Right renal pelvis (tissue), 4 donors: ENCODE measurements at places on chromosomes 12 and 14. TPM values are rescaled to one million over a fixed set of nuclear protein-coding genes. Genes with fewer than 3 reads are reported as not detected.
A peak's percentile ranks its signal among the peaks of the same experiment; 100 is the strongest.

Gene OR8S1
- not detected for polyA plus RNA-seq

Gene GPRC5A
- polyA plus RNA-seq: 10.5 TPM

- no peak for DNase-seq
These were observed at the start of gene KCNH5 for GRCh38 chr14:63045234-63045611. Gene KCNH5, minus strand, starts transcription at chr14:63045458. Its CDS starts 272 bp downstream, at chr14:63045186.

DNA sequence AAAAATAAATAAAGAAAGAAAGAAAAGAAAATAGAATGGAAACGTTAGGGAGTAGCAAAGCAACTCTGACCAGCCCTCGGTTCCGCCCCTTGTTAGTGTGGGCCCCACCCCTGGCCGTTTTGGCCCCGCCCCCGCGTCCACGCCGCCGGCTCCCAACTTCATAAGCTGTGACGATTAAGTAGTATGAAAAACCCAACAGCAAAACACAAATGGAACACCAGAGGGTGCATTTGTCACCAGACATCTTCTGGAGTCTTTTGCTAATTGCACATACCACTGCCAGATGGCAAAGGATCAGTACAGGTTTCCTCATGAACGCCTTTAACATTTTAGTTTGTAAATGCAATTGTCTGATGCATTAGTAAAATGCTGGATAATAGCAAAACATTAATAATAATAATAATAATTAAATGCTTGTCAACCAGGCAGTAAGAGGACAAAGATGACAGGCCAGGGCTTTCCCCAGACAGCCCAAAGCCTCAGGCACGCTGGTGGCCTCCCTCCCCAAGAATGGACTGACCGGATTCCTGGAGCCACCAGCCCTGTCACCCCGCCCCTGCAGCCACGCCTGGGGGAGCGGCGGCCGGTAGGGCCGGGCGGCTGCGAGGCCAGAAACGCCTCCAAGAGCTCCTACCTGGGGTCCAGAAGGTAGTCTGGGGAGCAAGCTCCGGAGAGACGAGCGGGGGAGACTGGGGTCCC lies 23.6 kb downstream of the HSP90AA1 start:
- DNase-seq: peak; percentile 44
